Stimulated activated CD4-positive, alpha-beta T cell treated with anti-CD3 and anti-CD28 coated beads, Interleukin-15, amount 100 ng/mL, for 24 hours (primary cell): ENCODE measurements at places on chromosomes 6 and 20.

DNA sequence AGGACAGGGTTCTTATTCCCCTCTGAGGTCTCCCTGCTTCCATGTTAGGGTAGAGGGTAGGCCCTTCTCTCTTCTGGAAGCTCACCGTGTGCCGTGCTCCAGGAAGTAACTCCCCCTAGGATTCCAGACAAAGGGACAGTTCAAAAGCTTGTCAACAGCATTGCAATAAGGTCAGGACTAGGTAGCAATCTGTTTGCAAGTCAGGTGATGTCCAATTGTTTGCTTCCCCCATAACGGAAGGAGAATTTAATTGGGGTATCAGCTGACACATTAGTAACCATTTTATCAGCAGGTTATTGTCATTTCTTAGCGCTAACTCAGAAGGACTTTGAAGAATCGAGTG is 41.9 kb downstream of the SYNJ2 start:
- no peak for DNase-seq

DNA sequence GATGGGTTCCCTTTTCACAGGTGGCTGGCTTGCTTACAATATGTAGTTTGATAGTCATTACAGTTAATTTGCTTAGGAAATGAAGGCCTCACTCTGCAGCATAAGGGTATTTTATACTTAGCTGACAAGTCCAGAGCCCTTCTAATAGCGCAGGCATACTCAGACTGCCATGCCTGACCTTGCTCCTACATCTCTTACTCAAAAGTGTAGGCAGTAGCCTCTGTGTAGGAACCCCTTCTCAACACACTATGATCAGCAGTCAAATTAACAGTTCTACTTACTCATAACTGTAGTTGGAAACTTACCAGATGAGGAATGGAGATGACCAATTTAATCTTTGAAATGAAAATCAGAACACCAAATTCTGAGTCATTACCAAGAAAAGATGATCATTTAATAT is 373.5 kb downstream of the TBC1D32 start:
- DNase-seq, result no peak

GRCh38 chr6:96909811-96910210 is 12.1 kb upstream of the NDUFAF4 start:
- DNase-seq, result no peak

GRCh38 chr6:139923964-139924475 is 549.6 kb upstream of the CITED2 start:
- DNase-seq, result no peak

GRCh38 chr6:45054610-45055009 is 273.5 kb upstream of the RUNX2 start:
- DNase-seq, result no peak

- DNase-seq, result no peak
Observed at GRCh38 chr20:53124075-53124551, 152.0 kb downstream of the TSHZ2 start.

GRCh38 chr6:150681578-150682395 is 82.1 kb downstream of the PLEKHG1 start:
- DNase-seq, result no peak
